ENCODE measurements at places on chromosomes 2 and 18.

GRCh38 chr2:47422560-47422959, 19.6 kb downstream of the MSH2 start:
- no peak for DNase-seq

GRCh38 chr2:1791685-1792435, 47.5 kb upstream of the PXDN start:
- no peak for DNase-seq

DNA sequence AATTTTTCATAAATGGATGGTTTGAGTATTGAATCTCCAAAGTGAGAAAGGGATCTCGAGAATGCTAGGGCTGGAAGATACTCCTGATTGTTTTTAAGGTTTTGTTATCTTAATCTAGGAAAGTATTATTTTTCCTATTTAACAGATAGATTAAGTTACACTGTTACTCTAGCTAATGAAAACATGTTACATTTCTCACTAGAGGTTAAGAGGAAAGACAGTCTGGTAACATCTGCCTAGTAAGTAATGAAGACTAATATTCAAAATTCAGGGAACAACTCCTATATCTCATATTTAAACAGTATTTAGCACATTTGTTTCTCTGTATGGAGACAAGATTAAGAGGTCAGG, 2.0 kb downstream of the GALNT3 start:
- DNase-seq: no peak

- DNase-seq: no peak
These were observed 31.3 kb downstream of the ANKMY1 start for GRCh38 chr2:240526521-240526920.

DNA sequence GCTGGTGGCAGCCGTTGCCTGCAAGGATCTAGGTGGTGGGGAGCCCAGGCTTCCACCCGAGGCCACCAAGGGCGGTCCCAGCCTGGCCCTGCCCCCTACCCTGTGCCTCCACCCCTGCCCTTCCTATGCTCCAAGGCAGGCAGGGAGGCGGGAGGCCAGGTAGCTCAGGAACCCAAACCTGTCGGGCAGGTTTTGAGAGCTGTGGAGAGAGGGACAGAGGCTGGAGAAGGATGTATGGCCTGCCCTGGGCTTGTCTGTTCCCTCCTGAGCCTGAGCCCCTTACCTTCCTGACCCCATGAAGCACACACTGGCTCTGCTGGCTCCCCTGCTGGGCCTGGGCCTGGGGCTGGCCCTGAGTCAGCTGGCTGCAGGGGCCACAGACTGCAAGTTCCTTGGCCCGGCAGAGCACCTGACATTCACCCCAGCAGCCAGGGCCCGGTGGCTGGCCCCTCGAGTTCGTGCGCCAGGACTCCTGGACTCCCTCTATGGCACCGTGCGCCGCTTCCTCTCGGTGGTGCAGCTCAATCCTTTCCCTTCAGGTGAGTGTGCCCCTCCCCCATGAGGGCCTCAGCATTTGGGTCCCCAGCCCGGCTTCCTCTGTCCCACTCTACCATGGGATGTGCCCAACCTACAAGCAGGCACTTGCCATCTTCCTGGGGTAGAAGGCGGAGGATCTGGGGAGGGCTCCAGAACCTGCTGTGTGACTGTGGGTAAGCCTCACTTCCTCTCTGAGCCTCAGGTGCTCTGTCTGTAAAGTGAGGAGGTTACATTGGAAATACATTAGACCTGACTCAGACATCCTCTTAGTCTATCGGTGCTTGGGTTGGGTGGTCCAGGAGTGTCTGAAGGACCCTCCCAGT, at the start of gene PROM2:
Gene PROM2, plus strand, starts transcription at position 159 of the 860 bp plus-strand sequence. Its CDS starts 137 bp downstream, at position 296.
- DNase-seq: no peak

DNA sequence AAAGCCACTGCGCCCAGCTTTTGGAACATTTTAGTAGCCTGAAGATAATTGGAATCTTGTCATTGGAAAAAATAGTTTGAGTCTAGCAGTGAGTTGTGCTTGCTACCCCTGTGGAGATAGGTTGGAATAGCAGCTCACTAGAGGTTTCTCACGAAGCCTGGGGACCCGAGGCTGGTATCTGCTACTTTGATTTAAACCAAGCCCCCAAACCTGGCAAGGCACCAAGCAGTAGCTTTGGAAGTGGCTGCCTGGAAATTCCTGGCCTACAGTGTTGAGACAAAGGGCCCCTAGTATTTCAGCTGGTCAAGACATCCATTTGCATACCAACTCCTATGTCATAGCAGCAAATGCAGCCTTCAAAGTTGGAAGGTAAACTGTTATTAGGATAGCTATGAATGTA, 42.1 kb downstream of the NOP58 start:
- DNase-seq: no peak

- no peak for DNase-seq
These were observed 10.6 kb upstream of the NMI start for GRCh38 chr2:151299920-151300539.

DNA sequence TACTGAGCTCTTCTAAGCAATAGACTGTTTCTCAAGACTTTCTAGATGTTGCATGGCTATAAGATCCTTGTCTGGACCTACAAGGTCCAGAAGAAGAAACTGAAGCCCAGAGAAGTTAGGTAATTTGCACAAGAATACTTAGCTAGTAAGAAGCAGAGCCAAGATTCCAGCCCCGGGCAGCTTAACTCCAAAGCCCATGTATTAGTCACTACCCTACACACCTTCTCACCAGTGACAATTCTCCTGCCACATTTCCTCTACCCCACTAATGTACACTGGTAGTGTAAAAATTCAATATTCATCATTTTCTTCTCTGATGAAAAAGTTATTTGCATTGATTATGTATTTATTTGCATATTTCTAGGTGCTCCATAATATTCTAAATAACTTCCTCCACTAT, 95.5 kb upstream of the CREB1 start:
- no peak for DNase-seq

GRCh38 chr2:189232759-189233406, 53.3 kb upstream of the COL5A2 start:
- no peak for DNase-seq

- peak; percentile 58 for DNase-seq
These were observed 104.2 kb downstream of the SPTBN1 start for GRCh38 chr2:54560146-54560881.

DNA sequence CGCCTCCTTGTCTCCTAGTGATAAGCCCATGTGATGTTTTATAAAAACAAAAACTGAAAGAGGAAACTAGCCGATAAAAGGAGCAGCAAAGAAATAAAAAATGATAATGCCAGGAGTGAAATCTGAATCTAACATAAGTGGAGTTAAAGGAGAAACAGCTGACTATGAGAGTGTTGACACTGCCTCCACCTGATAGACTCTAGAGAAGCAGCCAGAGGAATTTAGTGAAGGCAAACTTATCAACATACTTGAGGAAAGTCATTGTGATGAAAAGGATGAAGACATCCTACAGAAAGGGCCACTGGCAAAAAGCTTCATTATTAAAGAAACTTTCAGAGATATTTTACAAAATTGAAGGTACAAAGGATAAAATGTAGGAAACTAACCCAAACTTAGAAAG, 1.9 kb downstream of the M1AP start:
- DNase-seq: no peak

DNA sequence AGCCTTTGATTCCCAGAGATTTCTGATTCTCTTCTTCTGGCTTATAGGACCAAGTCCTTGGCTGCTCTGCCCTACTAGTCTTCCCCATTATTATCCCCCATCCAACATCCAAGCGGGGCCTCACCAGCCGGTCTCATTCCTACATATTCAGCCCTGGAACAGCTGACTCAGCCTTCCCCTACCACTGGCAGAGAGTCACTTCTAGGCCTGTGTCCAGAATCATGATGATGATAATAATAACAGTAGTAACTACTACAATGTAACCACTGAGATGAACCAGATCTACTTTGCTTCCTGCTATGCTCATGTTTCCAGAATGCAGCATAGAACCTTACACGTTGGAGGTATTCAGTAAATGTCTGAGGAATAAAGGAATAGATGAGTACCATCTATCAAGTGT, 295.2 kb downstream of the SRBD1 start:
- DNase-seq: no peak

- no peak for DNase-seq
These were observed 61.2 kb downstream of the MAP4K3 start for GRCh38 chr2:39375917-39376316.

- no peak for DNase-seq
These were observed 10.5 kb downstream of the CROCC2 start for GRCh38 chr2:240916571-240917008.

GRCh38 chr2:52960881-52961280, 806.7 kb upstream of the CHAC2 start:
- no peak for DNase-seq

DNA sequence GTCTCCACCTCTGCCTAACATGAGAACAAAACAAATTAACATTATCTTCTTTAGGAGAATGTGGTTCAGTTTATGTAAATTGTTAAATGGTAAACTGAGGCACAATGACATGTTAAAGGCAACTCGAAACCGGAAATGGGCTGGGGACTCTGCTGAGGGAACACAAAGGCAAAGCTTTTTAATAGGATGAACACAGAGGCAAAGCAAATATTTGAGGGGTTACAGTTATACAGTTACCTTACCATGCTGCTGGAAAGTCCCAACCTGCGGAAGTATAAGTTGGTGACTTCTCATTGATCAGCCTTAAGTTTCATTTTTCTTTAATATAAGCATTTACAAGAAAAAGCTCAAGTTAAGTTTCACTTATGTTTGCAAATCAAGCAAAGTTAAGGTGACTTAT, 195.0 kb downstream of the DLGAP1 start:
- no peak for DNase-seq

DNA sequence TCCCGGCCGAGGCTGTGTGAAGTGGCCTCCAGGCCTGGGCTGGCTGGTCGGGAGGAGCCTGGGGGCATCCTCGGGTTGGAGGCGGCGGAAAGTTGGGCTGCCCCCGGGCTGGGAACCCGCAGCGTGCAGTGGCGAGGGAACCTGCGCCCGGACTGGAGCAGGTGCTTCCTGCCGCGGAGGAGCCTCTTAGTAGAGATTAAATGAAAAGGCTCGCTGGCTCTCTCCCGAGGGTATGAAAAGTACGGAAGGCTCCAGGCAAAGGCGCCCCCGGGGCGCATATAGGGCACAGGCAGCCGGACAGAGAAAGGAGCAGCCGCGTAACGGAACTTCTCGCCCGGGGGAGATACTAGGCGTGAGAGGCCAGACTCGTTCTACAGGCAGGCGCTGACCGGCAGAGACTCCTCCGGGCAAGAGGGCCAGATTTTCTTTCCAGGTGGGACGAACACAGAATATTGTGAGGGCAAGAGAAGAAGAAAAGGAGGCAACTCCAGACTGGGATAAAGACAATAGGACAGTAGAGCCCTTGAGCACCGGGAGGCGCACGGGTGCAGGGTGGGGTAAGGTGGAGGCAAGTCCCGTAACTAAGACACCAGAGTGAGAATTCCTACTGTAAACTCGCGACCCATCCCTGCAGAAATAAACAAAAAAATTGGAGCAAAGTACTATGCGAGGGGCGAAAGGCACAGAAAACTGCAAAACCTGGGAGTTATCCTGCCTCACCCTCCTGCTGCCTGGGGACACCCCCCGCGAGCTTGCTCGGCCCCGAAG, 816 bp downstream of the CDH2 start:
- peak; percentile 32 for DNase-seq

- DNase-seq: no peak
These were observed 14.0 kb downstream of the PARD6G start for GRCh38 chr18:80233201-80233835.

- DNase-seq: peak; percentile 16
These were observed 376 bp downstream of the NDUFA10 start for GRCh38 chr2:240024766-240025165.

GRCh38 chr18:24262087-24262486, 123.2 kb downstream of the CABYR start:
- no peak for DNase-seq

GRCh38 chr18:46040747-46041104, 31.3 kb downstream of the PSTPIP2 start:
- no peak for DNase-seq

- DNase-seq: no peak
These were observed 173.5 kb downstream of the FMNL2 start for GRCh38 chr2:152508446-152508845.

- DNase-seq: no peak
These were observed 349.2 kb downstream of the ADCYAP1 start for GRCh38 chr18:1253827-1254226.

DNA sequence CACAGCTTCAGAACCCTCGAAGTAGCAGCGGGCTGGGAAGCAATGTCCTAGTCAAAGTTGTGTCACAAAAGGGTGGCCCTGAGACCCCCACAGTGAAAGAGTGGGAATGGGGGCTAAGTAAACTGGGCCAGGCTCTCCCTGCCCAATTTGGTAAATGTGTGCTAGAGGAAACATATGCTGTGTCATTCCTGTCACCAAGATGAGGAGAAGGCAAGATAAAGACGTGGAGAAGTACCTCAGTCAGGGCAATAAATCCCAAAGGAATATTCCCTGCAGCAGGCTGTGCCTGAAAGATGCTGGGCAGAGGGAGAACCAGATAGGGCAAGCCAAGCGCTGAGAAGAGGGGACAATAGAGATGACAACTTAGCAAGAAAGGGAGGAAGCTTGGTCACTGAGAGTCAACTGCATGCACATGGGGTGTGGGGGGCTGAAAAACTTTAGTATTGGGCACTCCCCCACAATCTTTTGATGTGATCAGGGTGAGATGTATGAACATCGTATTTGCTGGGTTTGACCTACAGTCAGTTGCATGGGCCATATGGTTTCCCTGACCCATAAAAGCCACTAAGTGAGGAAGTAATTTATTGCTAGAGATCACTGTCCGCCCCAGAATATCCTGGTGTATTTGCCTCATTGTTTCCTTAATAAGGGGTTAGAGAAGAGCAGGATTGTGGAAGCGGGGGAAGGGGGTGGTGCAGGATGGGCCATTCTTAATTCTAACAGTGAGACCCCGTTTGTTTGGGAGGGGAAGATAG, 49.9 kb upstream of the CXCR4 start:
- no peak for DNase-seq

DNA sequence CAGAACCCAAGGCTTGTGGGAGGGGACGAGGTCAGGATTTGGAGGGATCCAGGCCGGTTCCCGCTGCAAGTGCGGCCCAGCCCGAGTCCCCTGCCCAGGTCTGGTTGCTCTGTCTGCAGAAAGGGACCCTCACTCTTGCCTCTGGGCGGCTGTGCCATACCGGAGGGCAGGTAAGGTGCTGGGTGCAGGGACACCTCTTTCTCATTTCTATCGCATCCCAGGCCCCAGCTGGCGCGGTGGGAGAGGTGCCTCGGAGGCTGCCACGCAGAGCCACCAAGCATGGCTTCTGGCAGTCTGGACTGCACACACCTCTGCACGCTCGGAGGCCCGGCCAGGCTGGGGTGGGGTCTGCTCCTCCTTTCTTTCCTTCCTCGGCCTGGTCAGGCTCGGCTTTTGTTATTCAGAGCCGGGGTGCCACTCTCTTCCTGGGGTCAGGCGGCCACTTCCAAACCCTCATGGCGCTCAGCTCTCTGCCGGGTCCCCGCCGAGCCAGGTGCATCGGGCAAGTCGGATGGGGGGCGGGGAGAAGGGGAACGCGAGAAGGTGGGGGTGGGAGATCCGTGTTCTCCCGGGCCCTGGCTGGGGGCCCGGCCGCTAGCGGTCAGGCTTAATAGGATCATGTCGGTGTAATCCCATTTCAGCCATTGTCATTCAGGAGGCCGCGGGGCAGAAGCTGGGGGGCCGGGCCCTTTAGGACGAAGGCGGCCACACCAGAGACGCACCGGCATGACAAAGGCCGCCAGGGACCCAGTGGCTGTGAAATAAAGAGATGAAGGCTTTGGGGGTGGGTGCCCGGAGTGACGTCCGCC, 9.0 kb downstream of the GBX2 start:
- DNase-seq: no peak

Data from HuH-7 (cell line).